ENCODE measurements at places on chromosomes 12 and 14.

- no peak for DNase-seq
These were observed 7.9 kb downstream of the INF2 start for GRCh38 chr14:104697317-104697703.

GRCh38 chr12:65827827-65828231 is 3.5 kb downstream of the HMGA2 start:
- no peak for DNase-seq

GRCh38 chr12:52903855-52904508 is 894 bp downstream of the KRT8 start:
- no peak for DNase-seq

DNA sequence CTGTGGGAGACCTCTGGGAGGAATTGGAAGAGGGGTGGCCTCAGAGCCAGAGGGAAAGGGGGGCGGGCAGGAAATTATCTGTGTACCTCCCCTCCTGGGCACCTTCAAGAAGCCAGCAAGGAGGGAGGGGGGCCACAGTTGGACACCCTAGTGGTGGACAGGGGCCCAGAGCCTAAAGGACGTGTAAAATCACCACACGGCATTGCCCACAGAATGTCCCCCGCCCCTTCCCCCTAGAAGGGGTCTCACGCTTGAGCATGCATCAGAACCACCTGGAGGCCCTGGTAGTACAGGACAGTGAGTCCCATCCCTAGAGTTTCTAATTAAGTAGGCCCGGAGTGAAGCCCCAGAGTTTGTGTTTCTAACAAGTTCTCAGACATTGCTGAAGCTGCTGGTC is 8.2 kb downstream of the ENDOU start:
- DNase-seq = no peak

- no peak for DNase-seq
These were observed 101.9 kb upstream of the RTL1 start for GRCh38 chr14:101005447-101005846.

- no peak for DNase-seq
These were observed 166.4 kb downstream of the TSPAN9 start for GRCh38 chr12:3243376-3244084.

Data from NCI-H446 (cell line).